SJCRH30 (cell line): ENCODE measurements at places on chromosomes 3 and 15.

GRCh38 chr3:108461661-108462111 lies 48.7 kb downstream of the MYH15 start:
- no peak for DNase-seq
- no peaks in the 10 kb centered on the region for H3K36me3 ChIP-seq
- no peak overlapping the region for H3K4me3 ChIP-seq
- no peaks in the 10 kb centered on the region for H3K27me3 ChIP-seq
- no peak overlapping the region for H3K27ac ChIP-seq

DNA sequence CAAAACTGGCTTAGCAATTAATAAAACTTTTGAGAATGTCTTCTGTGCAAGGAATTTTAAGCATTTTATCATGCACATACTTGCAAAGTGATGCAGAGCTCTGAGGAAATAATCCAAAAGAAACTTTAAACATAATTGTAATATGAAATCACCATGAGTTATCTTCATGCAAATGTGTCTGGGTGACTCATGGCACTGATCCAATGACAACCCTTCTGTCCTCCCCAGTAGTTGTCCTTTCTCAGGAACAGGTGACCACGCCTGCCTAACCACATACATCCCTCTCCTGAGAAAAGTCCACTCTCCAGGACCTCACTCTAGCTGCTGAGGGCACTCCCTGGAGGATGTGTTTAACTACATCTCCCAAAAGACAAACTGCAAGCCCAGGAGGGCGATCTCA lies 530.6 kb upstream of the IL12A start:
- DNase-seq, result peak; percentile 57
- no peaks in the 10 kb centered on the region for H3K36me3 ChIP-seq
- H3K4me3 ChIP-seq, result no peak overlapping the region
- H3K27ac ChIP-seq, result no peak overlapping the region
- H3K4me1 ChIP-seq, result peaks cover 4% of the 10 kb centered on the region; the same call in 1 of the 2 replicates

DNA sequence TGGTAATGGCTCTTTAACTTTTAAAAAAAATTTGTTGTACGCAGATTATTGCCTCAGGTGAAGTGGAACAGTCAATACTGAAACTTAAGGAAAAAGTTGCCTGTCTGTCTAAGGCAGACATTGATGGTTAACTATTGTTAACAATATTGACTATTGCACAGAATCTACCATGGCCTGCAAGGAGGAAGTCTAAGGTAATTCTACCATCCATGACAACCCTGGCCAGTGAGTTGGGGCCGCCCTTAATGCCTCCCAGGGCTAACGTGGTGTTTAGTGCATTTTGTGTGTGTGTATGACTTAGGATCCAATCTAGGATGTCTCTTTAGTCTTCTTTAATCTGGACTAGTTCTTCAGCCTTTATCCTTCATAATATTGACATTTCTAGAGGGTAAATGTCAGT lies 2.1 kb upstream of the CPB1 start:
- no peak overlapping the region for H3K4me3 ChIP-seq
- no peaks in the 10 kb centered on the region for H3K27me3 ChIP-seq
- no peak overlapping the region for H3K27ac ChIP-seq
- H3K4me1 ChIP-seq, result peaks cover 6% of the 10 kb centered on the region
- DNase-seq, result no peak

- no peaks in the 10 kb centered on the region for H3K27me3 ChIP-seq
- no peak overlapping the region for H3K4me3 ChIP-seq
- 0 out of 2 replicates have a peak, but pooled peaks cover 2% of the 10 kb centered on the region for H3K36me3 ChIP-seq
- no peak overlapping the region for H3K27ac ChIP-seq
- no peaks in the 10 kb centered on the region for H3K4me1 ChIP-seq
- DNase-seq, result no peak
Observed at GRCh38 chr3:81503026-81503425, 258.4 kb downstream of the GBE1 start.

DNA sequence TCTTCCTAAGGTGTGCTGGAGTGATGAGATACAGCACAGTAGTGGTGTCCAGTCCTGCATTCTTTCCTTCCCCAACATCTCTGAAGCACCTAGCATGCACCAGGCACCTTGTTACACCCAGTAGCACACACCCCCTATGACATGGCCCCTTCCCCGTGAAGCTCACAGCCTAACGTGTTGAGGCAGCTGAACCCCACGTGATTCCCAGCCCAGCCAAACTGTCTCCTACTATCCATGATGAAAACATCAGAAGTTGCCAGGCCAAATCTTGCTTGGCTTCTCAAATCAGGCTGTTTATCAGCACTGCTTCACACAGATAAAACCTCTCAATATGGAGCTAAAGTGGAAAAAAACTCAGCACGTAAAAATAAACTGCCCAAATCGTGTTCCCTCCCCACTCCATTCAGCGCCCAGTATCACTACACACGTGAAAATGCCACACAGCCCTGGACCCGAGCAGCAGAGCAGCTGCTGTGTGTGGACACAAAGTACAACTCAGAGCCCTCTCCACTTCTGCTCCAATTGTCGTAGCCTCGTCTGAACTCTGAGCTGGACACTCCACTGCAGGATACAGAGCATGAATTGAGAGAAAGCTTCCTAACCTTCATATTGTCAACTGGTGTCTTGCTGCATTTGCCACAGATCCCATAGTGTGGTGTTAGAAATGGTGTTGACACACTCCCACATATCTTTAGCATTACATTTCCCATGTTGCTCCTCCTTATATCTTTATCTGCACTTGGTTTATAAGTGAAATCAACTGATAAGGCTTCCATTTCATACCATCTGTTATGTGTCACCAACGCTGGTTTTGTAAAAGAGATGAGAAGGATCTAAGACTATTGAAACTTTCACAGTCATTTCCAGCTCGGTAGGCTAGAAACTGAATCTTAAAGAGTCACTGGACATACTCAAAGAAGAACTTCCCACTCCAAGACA lies 279.8 kb downstream of the RORA start:
- H3K27ac ChIP-seq, result no peak overlapping the region
- no peaks in the 10 kb centered on the region for H3K4me1 ChIP-seq
- H3K4me3 ChIP-seq, result no peak overlapping the region

GRCh38 chr3:164903820-164904451 lies 174.4 kb downstream of the SI start:
- no peak overlapping the region for H3K4me3 ChIP-seq
- no peaks in the 10 kb centered on the region for H3K36me3 ChIP-seq
- no peak overlapping the region for H3K27ac ChIP-seq
- DNase-seq, result no peak
- no peaks in the 10 kb centered on the region for H3K27me3 ChIP-seq

DNA sequence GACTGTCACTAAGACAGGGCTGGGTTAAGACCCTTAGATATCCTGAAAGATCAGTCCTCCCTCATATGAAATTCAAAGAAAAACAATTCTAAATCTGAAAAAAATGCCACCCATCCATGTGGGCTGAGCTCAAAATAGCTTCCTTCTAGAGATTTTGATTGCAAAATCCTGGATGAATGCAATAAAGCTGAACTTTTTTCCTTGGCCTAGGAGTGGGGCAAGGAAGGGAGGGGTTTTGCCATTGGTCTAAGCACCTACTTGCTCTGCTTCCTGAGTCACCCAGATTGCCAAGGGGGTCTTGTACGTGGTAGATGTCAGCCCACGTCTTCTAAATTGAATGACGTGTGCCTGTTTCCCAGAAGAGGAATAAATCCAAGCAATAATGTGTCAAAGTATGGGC lies 15.3 kb upstream of the SMAD3 start:
- no peaks in the 10 kb centered on the region for H3K27me3 ChIP-seq
- H3K4me3 ChIP-seq, result no peak overlapping the region
- H3K27ac ChIP-seq, result no peak overlapping the region
- no peak for DNase-seq
- peaks cover 26% of the 10 kb centered on the region for H3K4me1 ChIP-seq

- DNase-seq, result no peak
- H3K36me3 ChIP-seq, result no peaks in the 10 kb centered on the region
- no peak overlapping the region for H3K4me3 ChIP-seq
- no peaks in the 10 kb centered on the region for H3K27me3 ChIP-seq
- H3K4me1 ChIP-seq, result no peaks in the 10 kb centered on the region
Observed at GRCh38 chr3:40864146-40864782, 335.0 kb upstream of the CTNNB1 start.

- DNase-seq, result no peak
- no peaks in the 10 kb centered on the region for H3K27me3 ChIP-seq
- H3K4me3 ChIP-seq, result no peak overlapping the region
- no peaks in the 10 kb centered on the region for H3K4me1 ChIP-seq
- no peaks in the 10 kb centered on the region for H3K36me3 ChIP-seq
- no peak overlapping the region for H3K27ac ChIP-seq
Observed at GRCh38 chr3:159057621-159058020, 255.8 kb downstream of the MFSD1 start.

- H3K4me3 ChIP-seq, result no peak overlapping the region
- no peaks in the 10 kb centered on the region for H3K4me1 ChIP-seq
- no peak for DNase-seq
- no peaks in the 10 kb centered on the region for H3K27me3 ChIP-seq
- no peaks in the 10 kb centered on the region for H3K36me3 ChIP-seq
Observed at GRCh38 chr3:67017211-67017610, 19.1 kb downstream of the KBTBD8 start.

GRCh38 chr3:12369598-12369997 lies 80.7 kb downstream of the PPARG start:
- H3K27me3 ChIP-seq, result no peaks in the 10 kb centered on the region
- DNase-seq, result no peak
- H3K4me3 ChIP-seq, result no peak overlapping the region
- 0 out of 2 replicates have a peak, but pooled peaks cover 3% of the 10 kb centered on the region for H3K4me1 ChIP-seq

- H3K27me3 ChIP-seq, result no peaks in the 10 kb centered on the region
- H3K4me3 ChIP-seq, result no peak overlapping the region
- DNase-seq, result no peak
- no peak overlapping the region for H3K27ac ChIP-seq
- H3K36me3 ChIP-seq, result no peaks in the 10 kb centered on the region
- no peaks in the 10 kb centered on the region for H3K4me1 ChIP-seq
Observed at GRCh38 chr3:124456506-124456905, 273.7 kb upstream of the UMPS start.

- H3K4me3 ChIP-seq, result no peak overlapping the region
- H3K27ac ChIP-seq, result no peak overlapping the region
- no peak for DNase-seq
- no peaks in the 10 kb centered on the region for H3K27me3 ChIP-seq
Observed at GRCh38 chr3:67564008-67564407, 90.4 kb downstream of the SUCLG2 start.

DNA sequence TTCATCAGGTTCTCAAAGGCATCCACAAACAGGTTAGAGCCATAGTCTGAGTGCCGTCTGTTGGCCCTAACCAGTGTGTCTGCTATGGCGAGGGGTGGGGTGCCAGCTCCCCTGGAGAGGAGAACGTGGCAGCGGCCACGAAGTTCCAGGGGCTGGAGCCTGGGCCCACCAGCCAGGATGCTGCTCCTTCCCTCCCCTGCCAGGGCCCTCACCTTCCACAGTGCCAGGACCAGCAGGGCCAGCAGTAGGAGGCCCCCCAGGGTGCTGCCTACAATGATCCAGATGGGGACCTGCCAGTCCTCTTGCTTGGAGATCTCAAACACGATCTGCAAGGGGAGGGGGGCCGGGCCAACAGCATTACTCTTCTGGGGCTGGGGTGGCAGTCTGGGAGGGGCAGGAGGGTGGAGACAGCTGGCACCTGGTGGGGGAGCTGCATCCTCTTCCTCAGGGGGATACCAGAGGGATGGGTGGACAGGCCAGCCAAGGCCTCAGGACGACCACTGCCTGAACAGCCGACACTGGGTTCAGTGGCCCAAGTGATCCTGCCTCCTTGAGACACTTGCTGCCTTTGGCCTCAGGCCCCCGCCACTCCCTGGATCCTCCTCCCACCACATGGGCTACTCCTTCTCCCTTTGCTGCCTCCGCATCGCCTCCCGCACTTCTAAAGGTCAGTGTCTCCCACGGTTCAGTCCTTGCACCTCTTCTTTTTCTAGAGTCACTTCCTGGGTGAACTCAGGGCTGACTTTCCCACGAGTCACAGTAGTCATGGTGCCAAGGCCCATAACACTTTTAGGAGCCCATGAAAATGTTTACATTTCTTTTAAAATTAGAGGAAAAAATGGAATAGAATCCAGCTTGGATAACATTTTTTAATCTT lies 26.3 kb downstream of the FEM1B start:
- no peak overlapping the region for H3K27ac ChIP-seq
- no peak for DNase-seq
- H3K27me3 ChIP-seq, result no peaks in the 10 kb centered on the region
- no peak overlapping the region for H3K4me3 ChIP-seq
- H3K4me1 ChIP-seq, result peaks cover 3% of the 10 kb centered on the region; the same call in 1 of the 2 replicates

DNA sequence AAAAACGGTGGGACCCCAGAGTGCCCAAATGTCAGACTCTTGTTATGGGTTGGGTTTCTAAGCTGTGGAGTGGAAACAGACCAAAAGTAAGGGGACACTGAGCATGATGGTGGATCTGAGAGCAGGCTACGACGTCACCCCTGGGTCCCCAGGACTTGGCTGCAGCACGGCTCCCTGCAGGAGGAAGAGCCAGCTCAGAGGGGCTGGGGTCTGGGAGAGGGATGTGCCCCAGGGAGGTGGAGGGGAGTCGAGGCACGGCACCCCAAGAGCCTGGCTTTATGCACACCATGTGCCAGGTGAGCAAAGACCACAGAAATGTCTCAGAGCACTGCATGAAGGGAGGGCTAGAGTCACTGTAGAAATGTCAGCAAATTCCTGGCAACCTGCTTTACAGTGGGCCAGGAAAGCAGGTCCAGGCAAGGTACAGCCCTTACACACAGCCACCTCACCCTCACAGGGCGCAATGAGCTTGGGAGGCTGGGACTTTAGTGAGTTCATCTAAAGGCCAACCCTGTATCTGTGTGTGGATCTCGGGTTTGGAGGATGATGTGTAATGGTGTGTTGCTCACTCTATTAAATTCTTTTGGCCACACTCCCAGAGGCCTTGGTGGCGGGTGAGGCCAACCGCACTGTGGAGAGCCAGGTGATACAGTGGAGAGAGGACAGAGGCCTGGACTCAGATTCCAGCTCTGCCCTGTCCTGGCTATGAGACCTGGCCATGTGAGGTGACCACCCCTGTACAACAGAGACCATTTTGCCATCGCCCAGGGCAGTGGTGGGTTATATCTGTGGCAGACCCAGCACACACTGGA lies 14.1 kb downstream of the CTSH start:
- DNase-seq, result peak; percentile 32
- H3K36me3 ChIP-seq, result no peaks in the 10 kb centered on the region
- no peaks in the 10 kb centered on the region for H3K27me3 ChIP-seq
- no peak overlapping the region for H3K4me3 ChIP-seq
- no peak overlapping the region for H3K27ac ChIP-seq
- H3K4me1 ChIP-seq, result peaks cover 9% of the 10 kb centered on the region; the same call in 1 of the 2 replicates

GRCh38 chr3:58072763-58073130 lies 64.5 kb downstream of the FLNB start:
- peaks cover 25% of the 10 kb centered on the region for H3K4me1 ChIP-seq
- H3K27me3 ChIP-seq, result no peaks in the 10 kb centered on the region
- no peak for DNase-seq
- H3K36me3 ChIP-seq, result no peaks in the 10 kb centered on the region
